ENCODE measurements at places on chromosomes 4 and X.

- DNase-seq, result no peak
These were observed 74.4 kb downstream of the RNF150 start for GRCh38 chr4:141058591-141059512.

GRCh38 chrX:23381099-23382087 lies 46.7 kb downstream of the PTCHD1 start:
- no peak for DNase-seq

GRCh38 chrX:152444338-152444737 lies 6.8 kb downstream of the GABRA3 start:
- no peak for DNase-seq

DNA sequence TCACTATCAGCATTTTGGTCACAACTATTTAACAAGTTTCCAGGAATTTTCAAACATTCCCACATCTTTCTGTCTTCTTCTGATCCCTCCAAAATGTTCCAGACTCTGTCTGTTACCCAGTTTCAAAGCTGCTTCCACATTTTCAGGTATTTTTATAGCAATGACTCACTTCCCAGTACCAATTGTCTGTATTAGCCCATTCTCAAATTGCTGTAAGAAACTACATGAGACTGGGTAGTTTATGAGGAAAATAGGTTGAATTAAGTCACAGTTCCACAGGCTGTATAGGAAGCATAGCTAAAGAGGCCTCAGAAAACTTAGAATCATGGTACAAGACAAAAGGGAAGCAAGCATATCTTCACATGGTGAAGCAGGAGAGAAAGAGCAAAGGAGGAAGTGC lies 475.0 kb upstream of the PCDH7 start:
- DNase-seq, result no peak

DNA sequence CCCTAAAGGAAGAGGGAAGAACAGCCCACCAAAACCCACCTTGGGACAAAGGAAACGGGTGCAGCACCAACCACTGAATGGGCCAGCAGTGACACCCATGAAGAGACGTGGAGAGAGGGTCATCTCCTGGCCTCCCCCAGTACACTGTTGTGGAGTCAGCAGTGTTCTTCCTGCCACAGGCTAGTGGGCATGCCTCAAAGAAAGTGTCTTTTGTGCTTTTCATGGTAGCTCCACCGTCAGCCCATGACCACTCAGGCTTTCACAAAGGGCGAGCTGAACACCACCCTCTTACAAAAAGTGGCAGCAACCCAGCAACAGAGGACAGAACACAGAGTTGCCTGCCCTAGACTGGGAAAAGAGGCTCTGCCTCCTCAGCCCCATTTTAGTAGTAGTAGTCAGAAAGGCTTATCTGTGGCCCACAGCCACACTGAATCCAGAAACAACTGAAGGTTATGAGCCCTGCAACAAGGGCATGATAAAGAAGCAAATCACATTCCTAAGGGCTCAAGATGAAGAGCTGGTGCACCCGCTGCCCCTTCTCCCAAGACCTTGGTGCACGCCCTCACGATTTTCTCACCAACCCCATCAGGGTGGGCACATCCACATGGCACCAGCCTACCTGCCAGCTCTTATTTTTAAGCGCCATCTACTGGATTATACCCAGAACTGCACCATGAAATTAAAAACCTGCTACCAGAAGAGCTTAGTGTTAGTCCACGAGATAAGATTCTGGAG lies 53.1 kb downstream of the RAB28 start:
- DNase-seq, result no peak

DNA sequence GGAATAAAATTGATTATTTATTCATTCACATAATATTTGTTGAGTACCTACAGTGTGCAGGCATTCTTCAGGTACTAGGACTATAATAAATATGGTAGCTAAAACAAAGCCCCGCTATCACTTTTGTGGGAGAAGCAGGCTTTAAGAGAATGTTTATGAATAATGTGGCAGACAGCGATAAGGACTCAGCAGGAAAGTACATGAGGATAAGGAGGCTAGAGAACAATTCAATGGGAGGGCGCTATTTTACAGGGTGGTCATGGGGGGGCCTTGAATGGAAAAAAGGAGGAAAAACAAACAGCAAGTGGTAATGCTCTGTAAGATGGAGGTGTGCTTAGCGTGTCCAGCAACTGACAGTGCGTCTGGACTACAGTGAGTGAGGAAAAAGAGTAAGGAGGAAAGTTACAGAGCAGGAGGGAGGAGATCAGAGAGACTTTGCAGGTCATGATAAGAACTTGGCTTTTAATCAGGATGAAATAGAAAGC lies 264.2 kb upstream of the ETNPPL start:
- DNase-seq, result no peak
